ENCODE measurements at places on chromosomes 2 and 18. TPM values are rescaled to one million over a fixed set of nuclear protein-coding genes. Genes with fewer than 3 reads are reported as not detected.

Gene CELF4
- not detected for total RNA-seq

Gene MDH1B
- 0.29 TPM for total RNA-seq

Gene SCTR
- not detected for total RNA-seq

Gene STAT4
- not detected for total RNA-seq

Gene CFAP65
- not detected for total RNA-seq

Gene ST8SIA5
- total RNA-seq, result not detected

Gene GKN2
- total RNA-seq, result not detected

- no peak for DNase-seq
Observed at GRCh38 chr2:9680082-9680481, 49.3 kb upstream of the YWHAQ start.

GRCh38 chr18:11828786-11829432 lies 22.3 kb upstream of the CHMP1B start:
- DNase-seq, result no peak

- DNase-seq, result no peak
Observed at GRCh38 chr18:48723016-48723415, 184.2 kb downstream of the CTIF start.

- no peak for DNase-seq
Observed at GRCh38 chr18:38318416-38318815, 752.8 kb upstream of the CELF4 start.

DNA sequence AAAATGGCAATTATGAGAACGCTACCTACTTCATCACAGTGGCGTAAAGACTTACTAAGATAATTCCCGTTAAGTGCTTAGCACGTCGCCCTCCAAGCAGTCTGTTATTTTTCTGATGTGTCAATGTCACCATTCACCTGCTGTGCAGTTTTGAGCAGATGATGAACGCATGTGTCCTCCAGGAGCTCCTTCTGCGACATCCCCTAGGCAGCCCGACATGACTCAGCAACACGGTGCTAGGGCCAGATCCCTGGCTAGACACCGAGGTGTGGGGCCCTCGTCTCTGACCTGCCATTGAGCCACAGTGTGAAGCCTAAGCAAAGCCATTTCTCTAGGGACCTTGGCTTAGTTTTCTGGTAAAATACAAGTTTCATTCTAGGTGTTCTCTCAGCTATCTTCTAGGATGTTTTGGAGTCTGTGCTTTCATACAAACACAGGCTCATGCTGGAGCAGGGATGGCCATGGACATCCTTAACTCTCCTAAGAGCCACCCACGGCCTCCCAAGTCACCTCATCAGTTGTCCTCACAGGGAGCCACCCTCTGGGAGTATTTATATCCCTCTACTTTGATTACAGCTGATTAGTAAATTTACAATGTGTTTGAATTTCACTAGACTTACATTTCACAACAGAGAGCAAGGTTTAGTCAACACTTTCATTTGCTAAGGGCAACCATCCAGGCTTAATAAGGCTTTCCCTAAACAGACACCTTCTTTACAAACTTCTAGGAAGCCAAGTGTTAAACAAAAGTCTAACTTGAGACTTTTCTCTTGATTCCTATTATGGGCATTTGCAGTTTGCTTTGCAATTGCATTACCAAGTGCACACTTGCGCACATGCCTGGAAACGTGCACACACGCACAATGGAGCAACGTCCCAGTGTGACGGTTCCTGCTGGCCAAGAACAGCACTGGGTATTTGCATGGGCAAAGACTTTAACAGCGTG lies 376.8 kb upstream of the ID2 start:
- no peak for DNase-seq

DNA sequence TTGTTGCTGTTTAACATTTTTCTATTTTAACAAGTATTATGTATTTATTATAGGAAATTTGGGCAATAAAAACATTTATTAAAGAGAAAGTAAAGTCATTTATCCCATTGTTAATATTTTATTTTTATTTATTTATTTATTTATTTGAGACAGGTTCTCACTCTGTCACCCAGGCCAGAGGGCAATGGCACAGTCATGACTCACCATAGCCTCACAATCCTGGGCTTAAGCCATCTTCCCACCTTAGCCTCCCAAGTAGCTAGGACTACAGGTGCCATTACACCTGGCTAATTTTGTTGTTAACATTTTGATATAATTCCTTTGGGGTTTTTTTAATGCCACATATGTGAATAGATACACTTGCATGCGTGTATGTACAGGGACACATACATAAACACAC lies 165.9 kb upstream of the STON1 start:
- DNase-seq, result no peak

DNA sequence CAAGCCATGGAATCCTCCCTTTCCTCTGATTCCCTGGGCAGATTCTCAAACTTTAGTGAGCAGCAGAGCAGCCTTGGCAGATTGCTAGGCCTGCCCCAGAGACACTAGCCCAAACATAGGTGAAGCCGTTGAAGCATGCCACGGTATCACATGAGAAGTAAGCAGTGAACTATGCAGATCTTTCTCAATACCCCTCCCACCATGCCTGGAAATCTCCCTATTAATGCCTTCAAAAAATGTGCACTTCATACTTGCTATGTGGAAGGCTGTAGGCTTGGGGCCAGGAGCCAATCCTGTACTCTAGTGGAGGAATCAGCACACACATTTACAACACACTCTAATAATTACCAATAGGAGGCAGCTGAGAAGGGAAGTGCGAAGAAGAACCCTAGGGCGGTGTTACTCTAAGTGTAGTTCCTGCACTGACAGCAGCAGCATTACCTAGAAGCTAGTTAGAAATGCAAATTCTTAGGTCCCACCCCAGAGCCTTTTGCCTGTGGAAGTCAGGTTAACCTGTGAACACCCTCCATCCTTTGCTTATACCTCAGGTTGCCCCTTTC lies 305.1 kb upstream of the SPRED2 start:
- no peak for DNase-seq

GRCh38 chr18:36792634-36793283 lies 36.0 kb downstream of the TPGS2 start:
- DNase-seq, result no peak

DNA sequence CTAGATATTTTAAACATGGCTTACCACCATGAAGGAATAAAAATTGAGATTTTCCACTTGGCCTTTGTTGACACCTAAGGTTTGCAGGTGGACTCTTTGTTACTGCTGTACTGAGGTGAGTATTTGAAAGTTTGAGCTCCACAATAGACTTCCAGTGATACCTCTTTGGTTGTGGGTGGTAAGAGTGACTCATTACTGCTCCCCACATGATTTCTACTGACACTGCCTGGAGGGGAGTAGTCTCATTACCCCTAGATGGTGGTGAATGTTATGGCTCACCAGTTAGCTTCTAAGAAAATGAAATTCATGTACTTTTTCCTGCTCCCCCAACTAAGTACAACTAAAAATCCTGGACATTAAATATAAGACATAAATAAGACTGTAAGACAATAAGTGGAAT lies 1183.1 kb upstream of the TMEFF2 start:
- DNase-seq, result peak; percentile 4

DNA sequence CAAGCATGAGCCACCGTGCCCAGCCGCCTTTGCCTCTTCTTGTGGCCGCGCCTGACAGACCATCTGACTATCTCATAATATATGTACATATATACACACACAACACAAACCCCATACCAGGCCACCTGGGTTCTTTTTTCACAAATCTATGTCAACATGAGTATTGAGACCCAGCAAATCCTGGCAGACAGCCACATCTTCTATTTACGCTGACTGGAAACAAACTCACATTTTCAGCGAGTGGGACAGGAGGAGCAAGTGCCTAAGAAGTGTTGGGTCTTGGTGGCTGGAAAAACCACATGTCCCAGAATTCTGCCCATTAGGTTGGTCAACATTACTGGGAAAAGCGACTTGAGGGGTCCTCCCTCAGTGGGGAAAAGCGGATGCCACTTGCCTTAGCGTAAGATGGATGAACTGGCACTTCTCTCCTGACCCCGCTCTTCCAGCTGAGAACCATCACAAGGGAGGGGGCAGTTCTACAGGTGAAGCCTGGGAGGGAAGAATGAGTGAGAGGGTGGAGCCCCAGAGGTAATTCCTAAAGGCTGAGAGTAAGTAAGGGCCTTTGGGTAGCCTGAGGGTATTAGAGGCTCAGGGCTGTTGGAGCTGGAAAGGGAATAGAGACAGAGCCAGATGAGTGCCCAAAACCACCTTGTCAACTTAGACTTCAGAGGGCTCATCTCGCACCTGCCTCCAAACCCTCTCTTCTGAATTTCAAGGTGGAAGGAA lies 1.9 kb downstream of the SCYGR3 start:
- no peak for DNase-seq

DNA sequence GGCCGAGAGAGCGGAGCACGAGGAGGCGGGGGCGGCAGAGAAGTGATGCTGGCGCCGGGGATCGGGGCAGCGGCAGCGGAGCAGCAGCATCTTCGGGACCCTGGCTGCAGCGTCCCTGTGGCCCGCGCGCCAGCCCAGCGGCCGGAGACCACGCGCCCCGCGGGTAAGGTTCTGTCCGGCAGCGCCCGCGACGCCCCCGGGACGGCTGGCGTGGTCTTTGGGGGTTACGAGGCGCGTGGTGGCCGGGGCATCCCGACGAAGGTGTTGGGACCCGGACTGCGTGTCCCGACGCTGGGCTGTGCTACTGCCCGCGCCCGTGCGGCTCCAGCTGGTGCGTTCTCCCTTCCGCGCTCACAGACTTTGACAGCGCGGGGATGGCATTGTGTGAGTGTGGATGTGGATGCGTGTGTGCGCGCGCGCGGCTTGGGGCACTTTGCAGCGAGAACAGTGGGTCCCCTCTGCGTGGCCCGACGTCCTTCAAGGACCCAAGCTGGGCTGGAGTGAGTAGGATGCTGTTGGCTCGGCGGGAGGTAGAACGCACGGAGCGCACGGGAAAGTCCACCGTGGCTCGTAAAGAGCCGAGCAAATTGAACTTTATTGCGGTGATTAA lies 405.0 kb downstream of the XIRP2 start:
- peak; percentile 20 for DNase-seq

All from HT1080 (cell line).